ENCODE measurements at places on chromosomes 12 and 14.
A peak's percentile ranks its signal among the peaks of the same experiment; 100 is the strongest.

- DNase-seq: no peak
These were observed 29.0 kb upstream of the A2M start for GRCh38 chr12:9144730-9145106.

GRCh38 chr12:8698132-8698851 lies 501 bp downstream of the RIMKLB start:
- no peak for DNase-seq

- no peak for DNase-seq
These were observed 47.8 kb downstream of the SLC41A2 start for GRCh38 chr12:104910196-104910840.

- no peak for DNase-seq
These were observed 4.9 kb upstream of the KLHL33 start for GRCh38 chr14:20440882-20441281.

DNA sequence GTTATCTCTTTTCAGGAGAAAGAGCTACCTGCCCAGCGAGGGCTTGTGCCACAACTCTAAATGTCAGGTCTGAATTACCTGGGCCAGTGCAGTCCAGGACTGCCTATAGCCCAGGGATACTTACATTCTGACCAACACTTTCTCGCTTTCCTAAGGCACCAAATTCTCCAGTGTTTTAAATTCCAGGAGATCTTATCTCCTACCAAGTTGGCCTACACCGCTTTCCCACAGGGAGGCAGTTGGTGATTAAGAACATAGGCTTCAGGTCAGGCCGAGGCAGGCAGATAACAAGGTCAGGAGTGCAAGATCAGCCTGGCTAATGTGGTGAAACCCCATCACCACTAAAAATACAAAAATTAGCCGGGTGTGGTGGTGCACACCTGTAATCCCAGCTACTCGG lies 41.1 kb downstream of the RPS29 start:
- no peak for DNase-seq

DNA sequence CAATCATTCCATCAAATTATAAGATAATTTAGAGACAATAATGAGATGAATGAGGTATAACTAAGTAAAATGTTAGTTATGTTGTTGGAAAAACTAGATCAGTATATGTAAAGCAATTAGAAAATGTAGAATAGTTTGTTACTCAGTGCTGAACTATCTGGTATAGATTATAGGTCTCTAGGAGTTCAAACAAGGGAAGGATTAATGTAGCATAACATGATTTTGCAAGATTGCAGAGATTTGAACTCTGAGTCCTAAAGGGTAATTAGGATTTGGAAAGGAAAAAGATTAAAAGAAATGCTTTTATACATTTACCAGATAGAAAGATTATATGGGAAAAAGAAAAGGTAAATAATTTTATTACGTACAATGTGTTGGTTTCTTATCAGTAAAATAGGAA lies 246.3 kb downstream of the KCNC2 start:
- DNase-seq: no peak

GRCh38 chr12:14238221-14238792 lies 127.2 kb upstream of the ATF7IP start:
- DNase-seq: no peak

DNA sequence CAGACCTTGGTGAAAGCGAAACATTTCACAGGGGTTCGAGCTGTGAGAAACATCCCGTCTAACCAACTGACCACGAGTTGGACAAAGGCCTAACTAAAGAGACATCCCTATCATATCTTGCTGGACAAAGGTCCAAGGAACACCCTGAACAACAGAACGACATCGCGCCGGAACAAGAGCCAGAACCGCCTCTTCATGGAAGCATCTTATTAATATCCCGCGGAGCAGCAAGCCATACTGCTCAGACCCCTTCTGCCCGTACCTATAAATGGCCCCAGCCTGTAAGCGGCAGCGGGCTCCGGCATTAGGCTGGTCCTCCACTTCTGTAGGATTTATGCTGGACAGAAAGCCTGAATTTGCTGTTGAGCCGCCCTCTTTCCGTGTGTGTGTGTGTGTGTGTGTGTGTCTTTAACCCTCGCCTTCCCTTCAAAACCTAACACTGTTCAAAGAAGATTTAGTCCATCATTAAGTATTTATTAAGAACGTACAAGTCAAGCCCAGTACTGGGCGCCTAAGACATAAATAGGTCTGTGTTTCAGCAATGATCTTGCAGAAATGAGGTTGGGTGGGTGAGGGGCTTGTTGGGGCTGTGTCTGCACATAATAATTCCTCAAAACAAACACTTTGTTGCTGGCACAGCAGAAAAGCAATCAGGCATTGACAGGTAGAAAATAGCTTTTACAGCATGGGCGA lies 1.9 kb downstream of the SLC6A15 start:
- DNase-seq: peak; percentile 13

DNA sequence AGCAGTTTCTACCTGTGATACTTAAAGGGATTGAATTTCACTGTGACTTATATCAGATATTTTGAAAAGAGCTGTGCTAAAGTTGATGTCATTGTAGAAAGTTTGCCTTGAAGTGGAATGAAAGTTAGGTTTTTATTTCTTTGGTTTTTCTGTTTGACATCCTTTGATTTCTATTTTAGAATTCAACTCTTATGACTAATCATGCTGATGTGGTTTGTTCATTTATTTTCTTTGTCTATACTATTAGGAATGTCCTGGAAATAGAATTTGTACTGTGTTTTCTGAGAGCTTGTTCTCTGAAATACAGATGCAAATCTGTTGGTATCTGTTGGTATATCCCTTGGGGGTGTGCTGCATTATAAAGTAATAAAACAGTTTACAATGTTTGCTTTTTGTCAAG lies 3.3 kb downstream of the CNOT2 start:
- no peak for DNase-seq

GRCh38 chr12:109309381-109310246 lies 530 bp upstream of the FOXN4 start:
- no peak for DNase-seq

GRCh38 chr12:122385171-122386016 lies 37.1 kb downstream of the CLIP1 start:
- no peak for DNase-seq

DNA sequence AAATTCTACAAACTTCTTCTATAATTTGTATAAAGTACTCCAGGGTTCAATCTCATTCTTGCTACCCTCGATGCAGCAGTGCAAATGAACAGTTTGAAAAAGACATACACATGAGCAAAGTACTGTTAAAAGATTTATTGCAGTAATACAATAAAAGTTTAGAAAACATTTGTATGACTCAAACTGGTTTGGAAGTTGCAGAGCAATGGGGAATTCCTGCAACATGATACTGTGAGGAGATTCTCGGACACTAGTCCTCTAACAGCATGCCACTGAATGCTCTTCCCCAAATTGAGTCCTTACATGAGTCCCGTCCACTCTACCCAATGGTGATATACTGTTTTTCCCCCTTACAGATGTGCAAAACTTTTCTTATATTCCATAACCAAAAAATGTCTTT lies 45.4 kb downstream of the ATG14 start:
- no peak for DNase-seq

- DNase-seq: no peak
These were observed 103.1 kb upstream of the GARIN6 start for GRCh38 chr12:99544457-99544856.

DNA sequence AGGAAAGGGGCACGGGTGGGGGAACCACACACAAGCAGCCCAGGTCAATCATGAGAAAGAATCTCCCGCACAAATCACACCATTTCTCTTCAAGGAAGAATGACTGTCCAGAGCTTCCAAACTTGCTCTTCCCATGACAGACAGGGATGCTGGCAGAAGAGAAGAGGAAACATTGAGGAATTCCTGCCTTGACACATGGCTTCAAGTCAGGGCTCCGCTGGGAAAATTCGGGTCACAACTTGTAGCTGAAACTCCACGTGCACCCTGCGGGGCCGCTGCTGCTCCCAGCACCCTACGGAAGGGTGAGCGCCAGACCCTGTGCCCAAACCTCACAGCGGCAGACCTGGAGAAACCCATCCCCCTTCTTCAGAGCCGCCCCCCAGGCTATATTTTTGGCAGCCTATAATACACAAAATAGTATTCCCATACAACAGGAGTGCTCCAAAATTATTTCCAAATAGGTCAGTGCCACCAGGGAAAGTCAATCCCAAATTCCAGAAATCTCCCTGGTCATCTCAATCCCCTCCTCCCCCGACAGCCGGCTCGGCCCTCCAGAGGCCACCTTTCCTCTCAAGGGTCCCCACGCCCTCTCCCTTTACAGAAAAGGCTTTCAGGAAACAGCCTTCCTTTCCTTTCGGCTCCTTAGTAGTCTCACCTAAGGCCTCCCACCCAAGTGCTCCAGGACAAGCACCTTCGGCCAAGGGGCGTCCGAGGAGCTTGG lies 1.3 kb downstream of the TMEM132D start:
- no peak for DNase-seq

DNA sequence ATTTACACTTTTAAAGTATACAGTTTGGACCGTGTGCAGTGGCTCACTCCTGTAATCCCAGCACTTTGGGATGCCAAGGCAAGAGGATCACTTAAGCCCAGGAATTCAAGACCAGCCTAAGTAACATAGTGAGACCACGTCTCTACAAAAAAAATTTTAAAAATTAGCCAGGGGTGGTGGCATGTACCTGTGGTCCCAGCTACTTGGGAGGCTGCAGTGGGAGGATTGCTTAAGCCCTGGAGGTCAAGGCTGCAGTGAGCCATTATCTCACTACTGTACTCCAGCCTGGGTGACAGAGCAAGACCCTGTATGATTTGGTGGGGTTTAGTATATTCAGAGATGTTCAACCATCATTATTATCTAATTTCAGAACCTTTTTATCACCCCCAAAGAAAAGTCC lies 4.7 kb downstream of the EIF4B start:
- DNase-seq: no peak

GRCh38 chr12:63064080-63064479 lies 86.9 kb downstream of the AVPR1A start:
- DNase-seq: no peak

DNA sequence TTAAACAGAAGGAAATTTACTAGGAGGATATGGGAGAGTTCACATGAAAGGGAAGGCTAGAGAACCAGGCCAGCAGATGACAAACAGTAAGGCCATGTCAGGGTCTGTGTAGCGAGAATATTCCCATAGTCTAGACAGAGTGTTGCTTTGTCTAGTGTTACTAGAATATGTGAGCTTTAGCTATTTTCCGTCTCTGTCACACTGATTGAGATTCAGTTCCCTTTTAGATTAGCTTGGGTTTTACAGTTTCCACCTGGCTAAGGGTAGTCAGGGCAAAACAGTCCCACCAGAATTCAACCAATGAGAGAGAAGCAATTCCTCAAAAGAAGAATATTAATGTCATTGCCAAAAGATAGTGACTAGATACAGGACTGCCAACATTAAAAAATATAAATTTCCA lies 82.8 kb upstream of the MDM1 start:
- no peak for DNase-seq

- no peak for DNase-seq
These were observed 33.7 kb downstream of the TCTN1 start for GRCh38 chr12:110647631-110648040.

- no peak for DNase-seq
These were observed 98.6 kb upstream of the FAR2 start for GRCh38 chr12:29050503-29050902.

DNA sequence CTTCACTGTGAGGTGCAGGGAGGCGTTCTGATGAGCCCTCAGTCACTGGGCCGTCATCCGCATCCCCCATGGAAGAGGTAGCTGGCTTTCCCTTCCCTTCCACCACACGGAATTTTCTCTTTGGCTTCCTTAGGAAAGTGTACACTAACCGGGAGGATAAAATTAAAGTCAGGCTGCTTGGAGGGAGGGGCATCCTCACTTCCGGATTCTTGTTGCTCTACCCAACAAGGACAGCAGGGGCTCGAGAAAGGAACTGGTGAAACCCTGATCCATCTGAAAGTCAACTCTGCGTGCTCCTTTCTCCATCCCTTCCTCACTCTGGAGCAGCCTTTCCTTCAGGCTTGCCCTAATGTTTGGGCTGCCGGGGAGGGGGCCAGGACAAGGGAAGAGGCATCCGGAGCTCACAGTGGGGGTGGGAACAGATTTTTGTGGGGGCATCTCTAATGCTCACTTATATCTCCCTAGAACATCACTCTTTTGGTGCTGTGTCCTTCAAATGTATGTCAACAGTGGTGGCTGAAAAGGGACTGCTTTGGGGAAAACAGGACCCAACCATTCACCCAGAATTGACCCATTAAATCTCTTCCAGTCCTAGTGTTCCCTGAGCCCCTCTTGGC lies 101.4 kb upstream of the FKBP4 start:
- DNase-seq: no peak

DNA sequence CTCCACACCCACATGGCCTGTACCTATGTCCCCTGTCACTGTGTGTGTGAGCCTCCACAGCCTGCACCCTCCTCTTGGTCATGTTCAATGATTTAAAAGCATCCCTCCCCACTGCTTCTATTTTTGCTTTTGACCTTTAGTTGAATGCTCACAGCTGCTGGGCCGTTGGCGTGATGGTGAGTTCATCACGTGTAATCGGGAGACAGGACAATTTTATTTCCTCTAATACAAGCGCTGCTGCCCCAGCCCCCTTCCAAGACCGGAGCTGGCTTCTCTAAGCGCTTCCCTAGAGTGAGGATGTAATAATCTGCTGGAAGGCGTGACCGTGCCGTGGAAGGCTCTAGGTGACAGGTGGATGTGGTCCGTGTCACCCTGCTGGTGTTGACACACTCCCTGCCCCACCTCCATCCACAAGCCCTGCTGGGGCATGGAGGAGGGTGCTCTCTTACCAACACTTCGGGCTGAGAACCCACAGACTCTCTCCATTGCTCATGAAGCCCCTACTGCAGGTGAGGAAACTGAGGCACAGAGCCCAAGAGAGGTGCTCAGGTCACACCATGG lies 25.4 kb downstream of the CCDC85C start:
- no peak for DNase-seq

- DNase-seq: no peak
These were observed 285.5 kb downstream of the KCNH5 start for GRCh38 chr14:62759796-62760195.

GRCh38 chr12:51932218-51933076 lies 19.1 kb upstream of the ACVR1B start:
- DNase-seq: peak; percentile 67

DNA sequence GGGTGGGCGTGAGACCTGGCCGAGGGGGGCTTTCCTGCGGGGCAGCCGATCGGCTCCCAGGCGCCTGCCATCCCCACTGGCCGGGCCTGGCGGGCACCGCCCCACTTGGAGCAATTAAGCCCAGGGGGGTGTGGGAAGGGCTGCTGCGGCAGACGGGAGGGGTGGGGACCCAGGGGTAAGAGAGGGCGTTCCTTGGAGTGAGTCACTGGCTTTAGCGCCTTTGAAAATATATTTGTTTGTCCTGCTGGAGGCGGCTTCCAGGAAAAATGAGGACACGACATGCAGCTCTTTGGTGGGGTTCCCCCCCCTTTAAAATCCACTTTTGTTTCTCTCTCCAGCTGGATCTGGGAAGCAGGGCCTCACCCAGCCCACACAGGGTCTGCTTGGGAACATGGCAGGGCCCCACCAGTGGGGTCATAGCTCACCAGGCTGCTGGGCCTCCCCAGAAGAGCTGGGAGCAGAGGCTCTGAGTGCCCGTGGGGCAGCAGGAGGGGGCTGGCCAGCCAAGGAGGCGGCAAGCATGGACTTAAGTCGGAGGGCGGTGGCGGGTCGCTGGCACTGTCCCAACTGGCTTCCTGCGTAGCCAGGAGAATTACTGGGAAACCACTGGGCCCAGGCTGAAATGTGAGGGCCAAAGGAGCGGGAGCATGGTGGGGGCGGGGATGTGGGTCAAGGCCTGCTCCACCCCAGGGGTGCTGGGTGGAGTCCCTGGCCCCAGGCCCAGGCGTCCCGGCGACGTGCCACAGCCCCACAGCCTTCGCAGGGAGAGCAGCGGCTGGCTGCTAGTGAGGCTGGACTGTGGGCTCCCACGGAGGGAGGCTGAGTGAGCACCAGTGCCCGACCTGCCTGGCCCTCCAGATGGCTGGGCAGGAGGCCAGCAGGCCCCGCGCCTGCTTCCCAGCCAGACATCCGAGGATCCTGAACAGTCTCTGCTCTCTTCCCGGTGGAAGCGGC lies 128.0 kb downstream of the RFLNA start:
- DNase-seq: no peak

All from HuH-7 (cell line).